ENCODE measurements at places on chromosomes 12 and 14. TPM values are rescaled to one million over a fixed set of nuclear protein-coding genes. Genes with fewer than 3 reads are reported as not detected.

SETD1B gene
- 35.5 TPM for total RNA-seq

FAM181A gene
- total RNA-seq: not detected

TCL1B gene
- not detected for total RNA-seq

CELA1 gene
- total RNA-seq: not detected

HSPA2 gene
- 16.2 TPM for total RNA-seq

RNU6-7 gene
- not detected for total RNA-seq

KRT79 gene
- not detected for total RNA-seq

PRKAB1 gene
- total RNA-seq: 51.8 TPM

All from mucosa of gallbladder (tissue), 1 donor.